HT1080 (cell line): ENCODE measurements at places on chromosomes 16 and 17. TPM values are rescaled to one million over a fixed set of nuclear protein-coding genes. Genes with fewer than 3 reads are reported as not detected.

KRT38 gene
- not detected in 2 replicates for total RNA-seq

GRCh38 chr16:50464325-50465290, 83.6 kb upstream of the NKD1 start:
- DNase-seq: no peak

CAPN15 gene
- 92.4 and 122 TPM in 2 replicates for total RNA-seq

MYH3 gene
- 0.66 and 0.97 TPM in 2 replicates for total RNA-seq

DNA sequence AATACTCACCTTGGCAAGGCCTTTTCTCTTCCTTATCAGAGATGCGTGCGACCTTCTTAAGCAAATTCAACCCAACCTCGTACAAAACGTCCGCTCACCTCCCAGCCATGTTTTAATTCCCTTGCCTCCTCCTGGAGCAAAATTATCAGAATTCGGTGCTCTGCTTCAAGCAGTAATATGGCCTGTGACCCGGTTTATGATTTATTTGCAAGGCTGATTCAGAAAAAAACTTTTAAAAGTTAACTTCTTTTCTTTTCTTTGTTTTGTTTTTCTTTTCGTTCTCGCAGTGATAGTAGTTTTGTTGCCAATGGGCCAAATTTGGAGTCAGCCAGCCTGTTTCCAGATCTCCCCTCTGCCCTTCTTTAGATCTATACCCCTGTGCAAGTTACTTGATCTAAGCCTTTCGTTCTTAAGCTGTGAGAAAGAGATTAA, at the start of gene PHLPP2:
TSS of gene PHLPP2 (minus strand) at position 382 of the 432 bp plus-strand sequence. CDS start 9,906 bp downstream, outside the sequence.
- DNase-seq: no peak

ATP1B2 gene
- not detected in 2 replicates for total RNA-seq

DNA sequence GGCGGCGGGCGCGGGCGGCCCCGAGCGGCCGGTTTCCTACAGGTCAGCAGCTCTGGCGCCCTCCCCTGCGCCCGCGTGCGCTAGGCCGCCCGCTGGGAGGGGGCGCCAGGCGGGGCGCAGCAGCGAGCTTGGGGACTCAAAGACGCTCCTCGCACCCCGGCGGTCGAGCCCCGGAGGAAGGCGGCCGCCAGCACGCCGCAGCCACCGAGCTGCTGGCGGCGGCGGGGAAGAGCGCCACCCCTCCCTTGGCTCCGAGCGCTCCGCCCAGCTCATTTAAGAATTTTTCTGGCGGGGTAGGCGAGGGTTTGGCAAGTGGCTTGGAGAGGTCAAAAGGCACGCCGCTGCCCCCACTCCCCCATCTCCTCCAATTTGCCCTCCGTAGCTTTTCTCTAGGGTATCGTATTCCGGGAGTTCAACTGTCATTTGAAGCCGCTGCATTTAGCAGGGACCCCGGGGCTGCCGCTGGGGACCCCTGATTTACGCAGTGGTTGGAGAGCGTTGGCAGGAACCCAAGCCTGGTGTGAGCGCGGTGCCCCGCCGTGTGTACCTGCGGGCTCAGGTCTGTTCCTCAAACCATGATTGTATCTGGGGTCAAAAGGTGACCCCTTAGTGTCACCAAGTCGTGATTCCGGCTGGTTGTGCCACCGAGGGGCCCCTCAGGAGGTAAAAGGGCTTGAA, 59.5 kb upstream of the GSE1 start:
- peak; percentile 62 for DNase-seq

DNA sequence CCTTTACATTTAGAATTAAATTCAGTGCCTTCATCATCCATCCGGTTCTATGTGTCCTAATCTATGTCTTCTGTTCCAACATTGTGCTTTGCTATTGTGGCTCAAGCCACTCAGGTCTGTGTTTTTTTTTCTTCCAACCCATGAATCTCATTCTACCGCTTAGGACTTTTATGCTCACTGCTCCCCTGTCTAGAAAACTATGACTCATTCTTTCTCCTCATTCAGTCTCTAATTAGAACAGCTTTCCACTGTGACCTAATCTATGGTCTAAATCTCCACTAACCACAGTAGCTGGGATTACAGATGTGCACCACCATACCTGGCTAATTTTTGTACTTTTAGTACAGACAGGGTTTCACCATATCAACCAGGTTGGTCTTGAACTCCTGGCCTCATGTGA, 418.7 kb downstream of the KCNJ2 start:
- peak; percentile 58 for DNase-seq
